Cardiac septum (tissue), 1 donor: ENCODE measurements at places on chromosomes 4 and X. TPM values are rescaled to one million over a fixed set of nuclear protein-coding genes. Genes with fewer than 3 reads are reported as not detected.

- DNase-seq, result no peak
Observed at GRCh38 chr4:146029939-146030710, 91.5 kb upstream of the ZNF827 start.

Gene MAGEE2
- total RNA-seq, result not detected

DNA sequence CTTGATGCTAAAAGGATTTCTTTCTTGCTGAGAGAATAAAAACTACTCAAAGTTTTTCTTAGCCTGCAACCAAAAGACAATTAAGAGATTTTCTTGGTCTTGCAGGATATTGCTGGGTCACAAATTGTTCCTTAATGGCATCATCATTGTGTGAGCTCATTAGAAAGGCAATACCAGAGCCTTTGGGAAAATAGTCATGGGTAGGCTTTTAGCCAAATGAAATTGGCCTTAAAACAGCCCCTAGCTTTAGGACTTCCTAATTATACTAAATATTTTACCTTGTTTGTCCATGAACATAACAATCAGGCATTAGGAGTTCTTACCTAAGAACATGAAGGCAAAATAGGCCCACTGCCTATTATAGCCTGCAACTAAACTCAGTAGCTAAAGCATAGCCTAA is 10.4 kb upstream of the FAM13A start:
- DNase-seq, result no peak

Gene CBR4
- total RNA-seq, result 21.3 TPM

Gene ENPP6
- 0.05 TPM for total RNA-seq

Gene REELD1
- 0.22 TPM for total RNA-seq

Gene PNMA5
- total RNA-seq, result not detected

DNA sequence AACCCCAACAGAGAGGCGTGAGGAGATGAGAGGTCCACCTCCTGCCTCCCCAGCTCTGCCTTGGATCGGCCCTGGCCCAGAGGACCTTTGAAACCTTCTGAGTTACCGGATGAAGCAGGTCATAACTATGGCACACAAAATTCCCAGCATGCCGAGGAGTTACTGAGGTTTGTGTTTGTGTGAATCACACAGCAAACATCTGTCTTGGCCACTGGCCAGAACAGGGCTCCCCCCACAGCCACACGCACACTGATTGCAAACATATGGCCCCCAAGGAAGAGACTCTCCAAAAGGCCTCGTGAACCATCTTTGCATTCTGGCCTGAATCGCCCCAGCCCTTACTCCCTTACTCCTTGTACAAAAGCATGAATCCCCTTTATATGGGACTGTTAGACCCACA is 18.9 kb downstream of the RPS4X start:
- no peak for DNase-seq

DNA sequence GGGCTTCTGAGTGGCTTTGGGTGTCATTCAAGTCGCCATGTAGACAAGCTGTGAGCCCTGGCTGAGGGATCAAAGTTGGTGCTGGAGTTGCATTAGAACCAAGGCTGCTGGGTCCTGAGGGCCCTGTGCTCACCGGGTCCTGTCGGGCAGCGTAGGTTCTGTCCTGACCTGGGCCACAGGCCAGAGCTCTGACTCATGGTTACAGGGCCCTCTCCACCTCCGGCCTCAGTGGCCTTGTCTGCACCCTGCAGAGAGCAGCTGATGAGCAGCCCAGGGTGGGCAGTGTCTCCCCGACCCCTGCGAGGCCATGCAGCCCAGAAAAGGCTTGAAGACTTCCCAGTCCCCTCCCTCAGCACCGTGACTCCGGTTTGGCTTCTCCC is 22.5 kb downstream of the ATP2B3 start:
- DNase-seq, result no peak

Gene IL1RAPL1
- 0.73 TPM for total RNA-seq

DNA sequence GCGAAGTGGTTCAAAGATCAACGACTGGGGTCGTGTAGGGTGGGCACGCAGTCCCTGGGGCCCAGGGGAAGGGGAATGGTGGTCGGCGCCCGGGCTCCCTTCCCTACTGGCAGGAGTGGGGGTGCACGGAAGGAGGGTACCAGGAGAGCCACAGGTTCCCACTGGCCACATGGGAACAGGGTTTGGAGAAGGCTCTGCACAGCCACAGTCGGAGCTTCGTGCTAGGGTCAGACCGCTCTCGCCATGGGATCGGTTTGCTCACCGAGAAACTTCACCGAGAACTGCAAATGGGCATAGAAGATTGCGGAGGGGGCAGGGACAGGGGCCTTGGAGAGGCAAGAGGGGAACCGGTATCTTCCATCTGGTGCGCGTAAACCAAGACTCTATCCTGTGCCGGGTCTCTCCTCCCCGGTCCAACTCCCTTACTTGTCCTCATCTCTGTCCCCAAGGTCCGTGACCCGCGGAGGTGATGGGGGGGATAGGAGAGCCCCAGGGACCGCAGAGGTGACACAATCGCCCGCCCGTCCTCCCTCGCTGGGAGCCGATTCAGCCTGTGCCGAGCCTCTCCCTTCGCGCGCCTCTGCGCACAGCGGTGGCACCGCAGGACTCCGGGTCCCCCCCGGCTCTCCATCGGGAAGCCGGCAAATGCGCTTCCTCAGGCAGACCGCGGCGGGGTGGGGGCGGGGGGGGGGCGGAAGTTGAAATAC is 1.0 kb downstream of the SCD5 start:
- DNase-seq, result no peak

DNA sequence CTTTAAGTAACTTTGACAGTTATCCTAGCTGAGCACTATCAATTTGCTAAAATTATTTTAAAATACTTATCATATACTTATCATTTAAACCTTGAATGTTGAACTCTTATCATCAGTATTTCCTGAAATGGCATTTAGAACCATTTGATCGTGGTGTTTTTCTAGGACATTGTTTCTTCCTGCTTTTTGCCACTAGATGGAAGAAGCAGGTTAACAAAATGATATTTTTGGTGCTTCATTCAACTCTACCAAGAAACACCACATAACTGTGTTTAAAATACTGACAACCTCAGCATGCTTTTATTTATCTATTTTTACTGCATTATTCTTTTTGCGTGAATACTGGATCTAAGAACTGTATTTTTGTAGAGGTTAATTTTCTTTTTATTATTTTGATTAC is 44.6 kb downstream of the C4orf33 start:
- DNase-seq, result no peak

Gene N4BP2
- total RNA-seq, result 5.2 TPM

DNA sequence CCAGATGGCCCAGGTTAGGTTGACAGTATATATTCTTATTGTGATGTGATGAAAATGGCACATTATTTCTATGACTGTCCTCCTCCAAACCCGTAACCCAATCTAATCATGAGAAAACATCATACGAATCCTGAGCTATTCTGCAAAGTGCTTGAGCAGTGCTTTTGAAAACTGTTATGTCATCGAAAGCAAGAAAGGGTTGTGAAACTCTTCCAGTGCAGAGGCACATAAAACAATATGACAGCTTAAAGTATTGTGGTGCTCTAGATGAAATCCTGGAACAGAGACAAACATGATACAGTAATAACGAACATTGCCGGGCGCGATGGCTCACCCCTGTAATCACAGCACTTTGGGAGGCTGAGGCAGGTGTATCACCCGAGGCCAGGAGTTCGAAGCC is 1648.0 kb downstream of the STIM2 start:
- DNase-seq, result peak; percentile 67

DNA sequence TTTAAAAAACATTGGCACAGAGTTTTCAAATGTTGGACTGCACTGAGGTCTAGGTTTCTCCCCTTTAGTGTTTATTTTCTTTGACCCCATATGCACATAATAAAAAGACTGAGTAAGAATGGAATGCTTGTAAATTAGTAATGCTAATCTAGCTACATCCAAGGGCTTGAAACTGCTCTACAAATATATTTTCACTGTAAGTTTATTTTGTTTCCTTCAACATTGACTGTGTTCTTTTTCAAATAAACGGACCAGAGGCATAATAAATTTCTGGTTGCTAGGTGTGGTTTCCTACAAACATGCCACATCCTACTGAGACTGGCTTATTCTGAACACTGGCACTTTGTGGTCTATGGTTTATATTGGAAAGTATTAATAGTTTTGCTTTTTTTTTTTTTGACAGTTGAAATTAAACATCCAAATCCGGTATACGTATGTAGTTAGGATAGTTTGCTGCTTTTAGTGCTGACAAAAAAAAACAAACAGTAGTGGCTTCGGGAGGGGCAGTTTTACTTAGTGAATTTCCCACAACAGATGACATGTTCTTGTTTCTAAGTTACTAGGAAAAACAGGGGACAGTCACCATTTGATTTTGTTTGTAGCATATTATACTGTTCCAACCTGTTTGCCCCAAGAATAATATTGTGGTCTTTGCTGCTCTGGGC is 13.2 kb downstream of the CA5B start:
- DNase-seq, result no peak

- no peak for DNase-seq
Observed at GRCh38 chr4:16694173-16694883, 204.1 kb downstream of the LDB2 start.

DNA sequence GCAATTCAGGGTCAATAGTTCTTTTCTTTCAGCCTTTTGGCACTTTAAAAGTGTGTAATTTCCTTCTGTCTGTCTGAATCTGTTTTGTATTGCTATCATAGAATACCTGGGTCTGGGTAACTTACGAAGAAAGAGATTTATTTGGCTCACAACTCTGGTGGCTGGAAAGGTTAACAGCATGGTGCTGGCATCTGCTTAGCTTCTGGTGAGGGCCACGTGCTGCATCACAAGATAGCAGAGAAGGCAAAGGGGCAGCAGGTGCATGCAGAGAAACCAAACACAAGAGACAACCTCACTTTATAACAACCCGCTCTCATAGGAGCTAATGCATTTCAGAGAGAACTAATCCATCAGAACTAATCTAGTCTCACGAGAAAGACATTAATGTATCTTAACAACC is 18.8 kb downstream of the RGN start:
- no peak for DNase-seq

Gene KIAA1210
- total RNA-seq, result 0.08 TPM

Gene HCCS
- 56.0 TPM for total RNA-seq

Gene CXCL9
- total RNA-seq, result 0.70 TPM
